ENCODE measurements at places on chromosomes 13 and 19.

GRCh38 chr19:43483281-43483680 lies 17.9 kb upstream of the LYPD3 start:
- DNase-seq = no peak

DNA sequence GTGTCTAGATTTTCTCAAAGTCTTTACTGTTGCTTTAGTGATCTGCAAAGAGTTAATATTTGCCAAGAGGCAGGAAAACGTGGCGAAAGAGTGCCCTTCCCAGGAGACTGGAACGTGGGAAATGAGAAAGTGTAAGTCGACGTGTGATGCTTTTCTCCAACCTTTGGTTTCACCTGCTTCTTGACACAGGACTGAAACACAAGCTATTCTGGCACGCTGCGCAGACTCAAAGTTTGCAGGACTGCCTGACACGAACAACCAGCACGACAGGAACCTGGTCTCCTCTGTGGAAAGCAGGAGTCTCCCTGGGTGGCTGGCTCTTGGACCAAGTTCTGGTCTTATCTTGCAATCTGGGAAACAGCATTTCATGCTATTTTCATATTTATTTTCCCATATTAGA lies 28.6 kb downstream of the RFXAP start:
- no peak for DNase-seq

DNA sequence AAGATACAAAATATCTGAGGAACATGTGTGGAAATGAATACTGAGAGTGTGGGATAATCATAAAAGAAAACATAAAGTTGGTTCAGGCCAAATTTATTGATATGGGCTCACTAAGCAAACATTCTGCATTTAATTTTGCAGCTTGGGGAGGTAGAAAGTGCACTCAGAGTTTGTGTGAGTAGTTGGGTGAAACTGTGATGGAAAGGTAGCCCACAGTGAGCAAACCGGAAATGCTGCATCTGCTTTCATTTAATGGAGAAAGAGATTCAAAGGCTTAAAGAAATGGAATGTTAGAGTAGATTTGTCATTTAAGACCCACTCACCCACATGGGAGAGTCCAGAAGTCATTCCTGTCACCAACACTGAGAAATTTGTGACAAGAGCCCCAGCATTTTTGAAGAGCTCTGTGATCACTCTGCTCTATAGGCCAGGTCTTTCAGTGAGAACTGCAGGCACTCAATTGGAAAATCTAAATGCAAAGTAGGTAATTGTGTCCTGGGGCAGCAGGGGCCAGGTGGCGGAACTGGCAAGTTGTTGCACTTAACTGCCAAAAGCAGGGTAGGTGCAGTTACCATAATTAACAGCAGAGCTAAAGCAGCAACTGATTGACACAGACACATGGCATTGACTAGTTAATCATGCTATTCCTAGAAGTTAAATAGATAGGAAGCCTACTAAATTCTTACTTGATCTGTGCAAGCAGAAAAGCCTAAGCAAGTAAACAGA lies 1228.3 kb upstream of the PCDH20 start:
- DNase-seq = no peak

GRCh38 chr13:19772306-19772705 lies 10.4 kb downstream of the PSPC1 start:
- DNase-seq = no peak

- DNase-seq = no peak
These were observed 568.5 kb downstream of the SLITRK6 start for GRCh38 chr13:85230691-85231093.

DNA sequence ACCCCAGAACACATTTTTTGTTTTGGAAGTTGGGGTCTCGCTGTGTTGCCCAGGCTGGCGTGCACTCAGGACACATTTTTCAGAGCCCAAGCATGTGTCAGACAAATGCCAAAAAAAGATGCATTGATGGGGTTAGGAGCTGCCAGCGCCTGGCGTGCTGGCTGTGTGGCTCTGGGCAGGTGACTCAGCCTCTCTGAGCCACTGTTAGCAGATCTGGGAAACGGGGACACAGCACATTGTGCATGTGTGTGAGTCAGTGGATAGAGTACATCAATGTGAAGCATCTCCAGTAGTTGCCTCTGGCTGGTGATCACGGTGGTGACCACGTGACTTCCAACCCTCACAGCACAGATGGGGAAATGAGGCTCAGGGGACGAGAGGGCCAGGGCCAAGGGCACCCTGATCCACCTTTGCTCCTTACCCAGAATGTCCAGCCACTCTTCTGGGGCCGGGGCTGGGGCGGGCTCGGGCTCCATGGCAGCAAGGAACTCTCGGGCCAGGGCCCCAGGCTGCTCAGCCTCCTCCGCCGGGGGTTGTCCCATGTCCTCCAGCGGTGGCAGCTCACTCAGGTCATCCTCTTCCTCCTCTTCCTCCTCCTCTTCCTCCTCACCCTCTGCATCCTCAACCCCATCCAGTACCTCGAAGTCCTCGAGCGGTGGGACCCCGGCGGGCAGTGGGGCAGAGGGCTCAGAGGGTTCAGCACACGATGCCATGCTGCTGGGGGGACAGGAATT lies 1.9 kb downstream of the FKBP8 start:
- DNase-seq = no peak

DNA sequence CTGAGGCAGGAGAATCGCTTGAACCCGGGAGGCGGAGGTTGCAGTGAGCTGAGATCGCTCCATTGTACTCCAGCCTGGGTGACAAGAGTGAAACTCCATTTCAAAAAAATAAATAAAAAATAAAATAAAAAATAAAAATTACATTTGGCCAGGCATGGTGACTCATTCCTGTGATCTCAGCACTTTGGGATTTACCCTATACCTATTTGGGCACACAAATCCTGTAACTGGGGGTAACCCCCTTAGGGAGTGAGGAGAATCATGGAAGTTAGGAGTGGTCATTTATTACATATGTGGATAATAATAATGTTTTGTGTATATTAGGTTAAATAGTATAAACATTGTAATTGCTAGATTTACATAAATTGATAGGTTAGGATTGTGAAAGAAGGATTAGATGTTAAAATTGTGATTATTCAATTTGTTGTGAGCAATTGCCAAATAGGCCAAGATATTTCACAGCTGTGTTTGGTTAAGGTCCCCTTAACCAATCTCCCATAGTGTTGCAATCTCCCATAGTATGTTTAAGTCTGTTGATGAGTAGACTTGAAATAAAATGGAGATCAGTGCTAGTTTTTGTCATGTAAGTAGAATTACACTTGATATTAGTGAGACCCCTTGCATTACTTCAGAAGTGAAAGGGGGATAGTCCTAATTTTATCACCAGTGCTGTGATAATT lies 30.7 kb downstream of the ZNF844 start:
- DNase-seq = no peak

Data from HT1080 (cell line).